GM12878 (cell line): ENCODE measurements at places on chromosomes 5 and 9. TPM values are rescaled to one million over a fixed set of nuclear protein-coding genes. Genes with fewer than 3 reads are reported as not detected.

- no peak for DNase-seq
Observed at GRCh38 chr9:99607842-99608448, 213.7 kb upstream of the NR4A3 start.

DNA sequence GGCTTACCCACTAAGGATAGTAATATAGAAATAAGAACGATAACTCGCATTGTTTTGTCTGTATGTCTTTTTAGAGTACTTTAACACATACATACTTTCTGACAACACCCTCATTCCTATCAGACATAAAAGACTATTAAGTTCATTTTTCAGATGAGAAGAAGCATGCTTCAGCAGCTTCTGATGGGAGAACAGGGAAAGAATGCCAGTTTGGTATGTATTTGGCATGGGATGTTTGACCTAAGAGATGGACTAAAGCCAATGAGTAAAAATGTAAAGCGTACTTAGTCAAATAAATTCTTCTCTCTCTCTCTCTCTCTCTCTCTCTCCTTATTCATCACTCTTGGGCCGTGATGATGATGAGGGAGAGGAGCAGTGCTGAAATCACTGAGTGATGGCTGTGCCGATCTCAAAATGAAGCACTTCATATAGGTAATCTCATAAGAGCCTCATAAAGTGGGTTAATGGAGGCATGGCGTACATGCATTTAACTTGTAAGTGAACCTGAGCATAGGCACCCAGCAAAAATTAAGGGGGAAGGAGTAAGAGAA lies 71.5 kb downstream of the SLIT3 start:
- no peak for DNase-seq

DNA sequence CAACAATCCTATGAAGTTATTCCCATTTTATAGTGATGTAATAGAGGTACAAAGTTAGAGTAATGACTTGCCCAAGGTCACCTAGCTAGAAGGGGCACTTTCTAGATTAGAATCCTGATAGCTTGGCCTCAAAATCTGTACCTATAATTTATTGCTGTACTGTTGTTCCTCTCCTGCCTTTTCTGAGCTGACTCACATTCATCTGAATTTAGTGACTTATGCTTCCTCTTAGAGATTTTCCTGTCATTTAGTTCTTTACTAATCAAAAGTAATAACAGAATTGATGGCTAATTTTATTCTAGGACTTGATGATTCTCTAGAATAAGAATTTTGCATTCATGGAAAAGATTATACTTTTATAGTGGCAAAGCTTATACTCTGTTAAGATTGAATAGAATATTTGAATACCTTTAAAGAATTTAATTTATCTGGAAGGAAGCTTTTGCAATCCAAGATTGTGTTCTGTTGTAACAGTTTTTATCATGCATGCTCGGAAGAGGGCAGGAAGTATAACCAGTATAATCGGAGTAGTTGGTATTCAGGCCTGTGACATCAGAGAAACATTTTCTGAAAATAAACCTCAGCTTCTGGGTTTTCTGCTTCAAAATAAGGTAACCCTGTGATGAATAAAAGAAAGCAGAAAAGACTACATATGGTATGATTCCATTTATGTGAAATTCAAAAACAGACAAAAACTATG lies 21.3 kb downstream of the CYSTM1 start:
- no peak for DNase-seq

GRCh38 chr5:9239626-9240025 lies 306.2 kb downstream of the SEMA5A start:
- no peak for DNase-seq

DNA sequence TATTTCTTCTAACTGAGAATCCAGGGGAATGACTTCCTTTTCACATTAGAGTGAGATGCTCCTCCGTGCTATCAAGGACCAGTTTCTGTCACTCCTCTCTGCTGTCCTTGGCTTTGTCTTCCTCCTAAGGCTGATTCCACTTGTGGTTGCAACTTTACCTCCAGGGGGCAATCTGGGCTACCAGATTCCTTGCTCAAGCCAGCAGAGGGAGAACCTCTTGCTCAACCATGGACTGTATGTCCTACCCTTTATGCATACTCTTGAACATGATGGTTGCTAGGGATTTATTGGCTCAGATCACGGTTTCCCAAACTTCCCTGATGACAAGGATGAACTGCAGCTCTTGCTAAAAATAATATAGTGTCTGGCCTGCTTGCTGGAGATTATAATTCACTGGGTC lies 24.0 kb downstream of the NNT start:
- no peak for DNase-seq

DNA sequence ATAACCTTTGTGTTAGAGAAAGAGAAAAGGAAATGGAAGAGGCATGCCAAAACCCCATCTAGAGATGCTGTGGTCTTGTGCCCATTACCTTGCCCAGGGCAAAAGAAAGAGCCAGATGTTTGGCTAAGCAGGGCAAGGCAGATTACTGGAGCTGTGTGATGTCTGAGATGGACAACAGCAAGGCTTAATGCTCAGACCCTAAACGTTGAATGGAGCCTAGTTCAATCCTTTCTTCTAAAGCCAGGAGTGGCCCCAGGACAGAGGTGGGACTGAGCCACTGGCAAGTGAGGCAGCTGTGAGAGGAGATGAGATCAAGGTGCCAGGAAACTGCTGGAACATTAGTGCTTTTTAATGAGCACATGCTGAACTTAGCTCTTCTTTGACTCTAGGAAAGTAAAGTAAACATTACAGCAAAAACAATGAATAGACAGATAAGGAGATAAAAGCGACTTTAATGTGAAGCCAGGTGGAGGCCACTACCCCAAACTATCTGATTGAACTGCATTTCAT lies 143.0 kb upstream of the EGFLAM start:
- DNase-seq = no peak

GRCh38 chr9:122418016-122418415 lies 47.2 kb downstream of the PTGS1 start:
- DNase-seq = no peak

DNA sequence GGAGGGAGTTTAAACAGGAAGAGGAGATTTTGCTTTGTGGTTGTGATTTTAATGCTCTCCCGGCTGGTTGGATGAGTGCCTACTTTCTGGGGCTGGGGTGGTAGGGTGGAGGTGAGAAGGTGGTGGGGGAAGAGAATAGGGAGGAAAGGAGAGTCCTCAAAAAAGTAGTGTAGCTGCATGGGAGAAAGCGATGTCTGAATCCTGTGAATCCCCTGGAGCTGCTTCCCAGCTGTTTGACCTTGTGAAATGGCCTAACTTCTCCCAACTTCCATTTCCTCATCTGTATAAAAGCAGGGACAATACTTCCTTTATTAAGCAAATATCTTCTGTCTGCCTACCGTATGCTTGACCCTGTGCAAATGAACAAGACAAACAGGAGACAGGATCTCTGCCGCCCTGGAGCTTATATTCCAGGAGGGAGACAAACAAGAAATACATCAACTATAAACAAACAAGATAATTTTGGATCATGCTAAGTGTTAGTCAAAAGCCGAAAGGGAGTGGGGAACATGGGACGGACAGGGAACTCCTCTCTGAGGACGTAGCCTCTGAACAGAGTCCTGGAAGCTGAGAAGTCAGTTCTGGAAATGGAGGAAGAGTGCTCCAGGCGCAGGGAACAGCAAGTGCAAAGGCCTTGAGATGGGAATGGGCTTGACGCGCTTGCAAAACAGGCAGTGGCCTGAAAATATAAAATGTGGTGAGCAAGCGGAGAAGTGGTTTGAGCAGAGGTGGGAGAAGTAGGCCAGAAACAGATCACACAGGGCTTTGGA lies 103.5 kb downstream of the SPRY4 start:
- no peak for DNase-seq

- no peak for DNase-seq
Observed at GRCh38 chr9:91247278-91247677, 114.4 kb downstream of the AUH start.

- DNase-seq = no peak
Observed at GRCh38 chr9:112863746-112864145, 26.9 kb downstream of the SLC46A2 start.

DNA sequence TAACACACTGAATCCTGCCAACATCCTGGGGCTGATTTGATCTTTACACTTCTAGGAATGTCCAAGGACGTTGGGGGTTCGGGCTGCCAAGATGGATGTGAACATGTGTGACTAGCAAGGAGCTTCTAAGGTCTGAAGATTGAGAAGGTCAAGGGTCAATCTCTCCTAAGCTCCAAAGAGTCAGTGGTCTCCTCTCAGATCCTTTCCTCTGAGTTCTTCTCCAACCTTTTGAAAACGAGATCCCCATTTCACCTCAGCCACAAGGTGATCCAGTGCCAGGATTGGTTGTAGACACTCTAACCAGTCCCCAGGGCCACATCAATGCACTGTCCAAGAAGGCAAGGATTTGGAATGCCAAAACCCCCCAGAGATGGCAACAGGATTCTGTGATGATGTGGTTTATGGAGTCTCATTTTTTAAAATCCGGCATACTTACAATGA lies 266.8 kb downstream of the NDUFS4 start:
- no peak for DNase-seq

DNA sequence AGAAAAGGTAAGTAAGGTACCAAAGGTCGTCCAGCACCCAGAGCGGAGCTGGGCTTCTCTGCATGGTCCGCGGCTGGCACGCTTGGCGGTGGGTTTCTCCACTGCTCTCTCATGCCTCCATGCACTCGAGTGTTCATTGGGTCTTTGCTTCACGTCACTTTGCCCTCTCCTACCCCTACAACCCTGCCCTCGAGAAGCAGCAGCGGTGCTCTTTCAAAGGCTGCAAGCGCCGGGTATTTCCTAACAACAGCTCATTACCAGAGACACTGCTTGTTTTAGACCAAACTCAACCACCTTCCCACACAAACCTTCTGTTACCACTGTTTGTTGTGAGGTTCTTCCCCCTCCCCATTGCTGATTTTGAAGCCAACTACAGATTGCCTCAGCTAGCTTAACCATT lies 21.5 kb upstream of the ZBTB34 start:
- peak; percentile 81 for DNase-seq

GRCh38 chr5:145633474-145633873 lies 201.7 kb downstream of the PRELID2 start:
- DNase-seq = no peak

- no peak for DNase-seq
Observed at GRCh38 chr9:73200694-73201452, 49.2 kb downstream of the ANXA1 start.

PRDM9 gene
- not detected in 2 replicates for total RNA-seq

HRH2 gene
- total RNA-seq = 0.05 TPM in 1 of 2 replicates, not detected in the other

CTXN3 gene
- not detected in 2 replicates for total RNA-seq

CNTNAP3 gene
- total RNA-seq = not detected in 2 replicates

PCDHB16 gene
- not detected in 2 replicates for total RNA-seq

RELL2 gene
- total RNA-seq = 15.4 and 15.7 TPM in 2 replicates

ANKRD18A gene
- total RNA-seq = not detected in 2 replicates

KCNMB1 gene
- 3.5 and 3.8 TPM in 2 replicates for total RNA-seq

FOXI1 gene
- total RNA-seq = not detected in 2 replicates

ZNF366 gene
- total RNA-seq = 0.18 TPM in 1 of 2 replicates, not detected in the other

TSSK1B gene
- total RNA-seq = not detected in 2 replicates

FSTL4 gene
- total RNA-seq = 0.05 TPM in 1 of 2 replicates, not detected in the other

ACOT12 gene
- not detected in 2 replicates for total RNA-seq
